ENCODE measurements at places on chromosomes 4 and X.

DNA sequence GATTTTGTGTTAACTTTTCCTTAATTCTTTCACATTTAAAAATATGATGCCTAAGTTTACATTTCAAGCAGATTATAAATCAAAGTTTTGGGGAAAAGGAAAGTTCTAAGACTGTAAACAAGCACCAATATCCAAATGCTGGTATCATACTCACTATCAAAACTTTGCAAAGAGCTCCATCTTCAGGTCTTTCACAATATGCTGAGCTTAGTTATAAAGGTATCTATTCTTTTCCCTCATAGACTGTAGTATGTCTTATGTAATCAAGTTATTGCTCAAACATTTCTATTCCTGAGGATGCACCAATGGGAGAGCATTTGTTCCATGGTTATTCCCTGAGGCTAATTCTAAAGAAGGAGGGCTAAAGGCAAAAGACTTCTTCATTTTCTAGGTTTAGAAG, 207.9 kb upstream of the FAM241A start:
- DNase-seq = no peak

DNA sequence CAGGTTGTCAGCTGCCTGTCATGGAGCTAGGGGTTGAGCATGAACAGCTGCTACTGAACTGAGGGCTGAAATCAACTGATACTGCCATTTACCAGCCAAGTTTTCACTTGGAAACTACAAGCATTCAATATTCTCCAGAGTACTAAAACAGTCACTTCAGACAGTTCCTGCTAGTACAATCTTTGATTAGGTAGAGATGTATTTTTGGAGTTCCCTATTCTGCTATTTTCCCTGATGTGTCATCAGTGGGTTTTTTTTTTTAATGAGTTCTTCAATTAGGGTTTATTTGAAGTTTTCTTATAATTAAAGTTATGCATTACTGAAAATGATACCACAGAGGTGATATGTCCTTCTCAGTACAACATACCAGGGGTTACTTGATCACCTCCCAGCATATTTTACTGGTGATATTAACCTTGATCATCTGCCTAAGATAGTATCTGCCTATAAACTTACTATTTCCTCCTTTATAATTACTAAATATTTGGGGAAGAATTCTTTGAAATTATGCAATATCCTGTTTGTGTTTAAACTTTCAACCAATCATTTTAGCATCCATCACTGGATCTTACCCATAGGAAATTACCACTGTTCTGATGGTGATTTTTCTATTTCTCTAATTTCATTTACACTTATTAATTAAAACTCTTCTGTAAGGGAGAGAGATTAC, 13.6 kb downstream of the PDCL2 start:
- DNase-seq = no peak

DNA sequence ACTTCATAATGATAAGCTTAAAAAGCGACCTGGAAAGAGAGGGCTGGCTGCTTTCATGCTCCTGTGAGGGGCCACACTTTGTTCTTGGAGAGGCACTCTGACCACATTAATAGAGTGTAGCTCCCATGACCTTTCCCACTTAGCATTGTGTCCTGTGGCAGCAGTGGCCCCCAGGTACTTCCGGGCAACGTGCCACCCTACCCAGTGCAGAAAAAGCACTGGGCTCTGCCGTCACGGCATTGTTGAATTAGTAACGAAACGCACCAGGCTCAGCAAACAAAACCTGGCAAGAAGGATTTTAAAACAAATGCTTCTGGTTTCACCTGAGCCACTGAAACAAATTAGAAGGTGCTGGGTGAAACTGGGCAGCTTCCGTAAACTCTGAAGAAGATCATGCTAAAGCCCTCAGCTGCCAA, 5.4 kb upstream of the SORBS2 start:
- no peak for DNase-seq

DNA sequence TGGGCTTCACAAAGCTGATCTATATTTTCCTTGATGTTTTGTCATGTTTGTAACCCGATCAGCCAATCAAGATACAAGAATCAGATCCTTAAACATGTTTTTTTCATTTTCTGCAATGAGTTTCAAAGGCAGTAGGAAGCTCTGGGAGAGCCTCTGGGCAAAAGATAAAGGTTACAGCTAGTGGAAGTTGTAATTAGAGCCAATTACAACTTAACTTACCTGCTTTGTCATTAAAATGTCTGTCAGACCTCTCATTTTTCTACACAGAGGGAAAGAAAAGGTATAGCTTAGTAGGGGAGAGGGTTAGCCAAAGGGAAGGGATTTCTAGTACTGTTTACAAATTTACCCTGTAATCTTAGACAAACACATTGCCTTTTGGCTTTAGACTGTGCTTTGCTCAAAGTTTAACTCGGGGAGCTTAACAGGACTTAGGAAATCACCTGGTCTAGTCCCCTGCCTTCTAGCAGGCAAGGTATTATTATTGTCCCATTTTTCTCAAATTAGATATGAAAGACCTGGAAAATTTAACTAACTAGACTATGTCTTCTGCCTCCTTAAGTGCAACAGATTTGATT, 55.8 kb downstream of the FGF16 start:
- DNase-seq = no peak

- no peak for DNase-seq
Measured at GRCh38 chr4:185892165-185892564, 80.2 kb upstream of the SORBS2 start.

DNA sequence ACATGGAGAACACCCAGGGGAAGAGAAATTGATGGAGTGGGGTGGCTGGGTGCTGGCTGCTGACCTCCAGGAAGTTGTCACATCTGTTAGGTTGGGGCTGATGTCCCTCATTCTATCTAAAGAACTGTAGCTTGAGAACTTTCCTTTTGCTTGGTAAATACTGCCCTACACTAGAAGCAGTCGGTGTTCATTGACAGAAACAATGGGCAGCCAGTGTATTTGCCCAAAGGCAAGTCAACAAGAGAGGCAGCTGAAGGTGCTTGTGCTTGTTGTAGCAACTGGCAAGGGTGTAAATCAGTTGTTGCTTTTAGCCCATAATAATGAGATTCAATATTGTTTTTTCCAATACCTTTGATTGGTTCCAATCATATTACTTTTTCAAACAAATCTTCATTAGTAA, 956 bp downstream of the TMEM154 start:
- no peak for DNase-seq

DNA sequence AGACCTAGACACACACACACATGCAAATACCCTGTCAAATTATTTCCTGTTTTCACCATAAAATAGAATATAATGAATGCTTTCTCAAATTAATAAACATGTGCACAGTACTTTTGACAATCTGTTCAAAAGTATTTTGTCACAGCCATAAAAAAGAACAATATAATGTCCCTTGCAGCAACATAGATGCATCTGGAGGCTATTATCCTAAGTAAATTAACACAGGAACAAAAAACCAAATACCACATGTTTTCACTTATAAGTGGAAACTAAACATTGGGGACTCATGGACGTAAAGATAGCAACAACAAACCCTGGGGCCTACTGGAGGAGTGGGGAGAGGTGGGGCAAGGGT, 15.5 kb downstream of the RAB40A start:
- DNase-seq = no peak

DNA sequence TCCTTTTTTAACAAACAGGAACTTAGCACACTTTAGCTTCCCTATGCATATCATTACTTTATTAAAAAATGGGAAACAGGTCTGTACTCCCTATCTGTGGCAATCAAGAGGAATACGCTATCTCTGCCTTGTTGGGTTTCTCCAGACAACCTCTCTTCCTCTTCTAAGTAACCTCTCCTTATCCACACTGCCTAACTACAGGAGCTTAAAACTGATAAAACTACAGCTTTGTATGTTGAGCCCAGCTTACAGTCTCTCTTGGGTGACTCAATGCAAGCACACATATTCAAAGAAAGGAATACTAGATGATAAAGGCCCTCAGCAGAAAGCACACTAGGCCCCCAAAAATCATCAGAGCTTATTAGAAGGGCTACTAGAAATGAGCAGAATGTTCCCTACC, 8.9 kb downstream of the NUP62CL start:
- no peak for DNase-seq

DNA sequence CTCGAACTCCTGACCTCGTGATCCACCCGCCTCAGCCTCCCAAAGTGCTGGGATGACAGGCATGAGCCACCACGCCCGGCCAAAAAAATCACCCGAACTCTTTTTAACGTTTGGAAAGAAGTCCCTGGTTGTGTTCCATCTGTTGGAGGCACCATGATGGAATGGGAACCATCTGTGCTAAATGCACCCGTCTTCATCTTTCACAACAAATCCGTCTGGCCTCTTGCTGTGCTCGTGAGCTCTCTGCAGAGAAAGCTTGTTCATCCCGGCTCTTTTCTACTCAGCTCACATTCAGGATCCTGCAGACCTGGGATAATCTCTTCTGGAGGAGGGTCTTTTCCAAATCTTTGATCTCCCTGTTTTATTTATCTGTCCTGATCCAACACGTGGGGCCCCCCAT, 188.8 kb downstream of the CRLF2 start:
- no peak for DNase-seq

DNA sequence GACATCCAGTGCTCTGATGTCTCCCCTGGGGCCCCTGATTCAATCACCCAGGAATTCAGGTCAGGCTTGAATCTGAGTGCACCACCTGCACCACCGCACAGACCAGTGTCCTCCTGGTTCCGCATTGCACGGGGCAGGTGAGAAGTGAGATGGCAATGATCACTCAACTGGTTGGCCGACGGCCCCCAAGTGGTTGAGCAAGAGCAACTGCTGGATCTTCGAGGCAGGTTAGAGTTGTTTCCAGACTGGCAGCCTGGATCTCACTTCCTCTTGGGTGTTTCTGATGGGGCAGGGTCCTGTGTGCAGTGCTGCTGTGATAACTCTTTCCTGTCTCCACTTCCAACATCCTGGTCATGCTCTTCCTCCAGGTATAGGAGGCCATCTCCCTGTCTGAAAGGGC, 50.4 kb downstream of the C4orf50 start:
- peak; percentile 40 for DNase-seq

DNA sequence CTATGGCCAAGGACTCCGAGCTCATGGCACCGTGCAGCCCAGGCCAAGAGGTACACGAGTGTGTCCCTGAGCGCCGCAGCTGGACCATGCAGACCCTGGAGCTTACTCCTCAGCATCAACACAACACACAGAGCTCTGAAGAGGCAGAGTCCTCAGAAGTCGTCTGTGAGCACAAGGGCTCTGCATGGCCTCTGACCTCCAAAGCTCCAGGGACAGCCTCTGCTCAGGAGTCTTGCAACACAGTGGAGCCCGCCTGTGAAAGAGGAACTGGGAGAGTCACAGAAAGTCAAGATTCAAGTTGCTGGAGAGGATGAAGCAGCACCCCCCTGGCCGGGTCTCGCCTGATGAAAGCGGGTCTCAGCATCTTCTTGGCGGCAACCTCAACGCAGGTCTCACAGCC, 2.9 kb downstream of the LRPAP1 start:
- peak; percentile 87 for DNase-seq

DNA sequence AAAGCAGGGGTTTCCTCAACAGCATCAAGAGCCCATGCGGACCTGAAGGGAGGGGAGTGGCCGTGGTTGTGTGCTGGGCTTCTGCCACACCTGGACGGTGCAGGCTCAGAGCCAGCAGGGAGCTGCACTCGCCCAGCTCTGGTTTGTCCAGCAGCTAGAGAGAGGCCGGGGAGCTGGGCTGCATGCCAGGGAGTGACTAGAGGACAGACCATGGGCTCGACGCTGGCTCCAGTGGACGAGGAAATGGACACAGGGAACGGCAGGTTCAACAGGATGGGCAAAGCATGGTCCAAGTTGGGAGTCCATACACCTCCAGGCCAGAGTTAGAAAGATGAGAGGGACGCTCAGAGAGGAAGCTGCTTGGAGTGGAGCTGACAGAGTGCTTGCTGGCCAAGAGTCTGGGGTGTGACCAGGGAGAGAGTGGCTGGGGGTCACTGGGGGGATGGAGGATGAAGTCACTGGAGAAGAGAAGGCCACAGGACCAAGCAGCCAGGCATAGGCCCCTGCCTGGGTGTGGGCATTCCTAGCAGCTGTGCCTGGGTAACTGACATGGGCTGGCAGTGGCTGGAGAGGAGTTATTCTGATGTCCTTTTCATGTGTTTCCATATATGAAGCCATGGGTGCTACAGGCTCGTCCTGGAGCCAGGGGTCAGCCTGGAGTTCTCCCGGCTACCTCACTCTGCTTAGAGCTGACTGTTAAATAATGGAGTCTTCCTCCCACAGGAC, 42.8 kb downstream of the HTT-AS start:
- DNase-seq = peak; percentile 46

DNA sequence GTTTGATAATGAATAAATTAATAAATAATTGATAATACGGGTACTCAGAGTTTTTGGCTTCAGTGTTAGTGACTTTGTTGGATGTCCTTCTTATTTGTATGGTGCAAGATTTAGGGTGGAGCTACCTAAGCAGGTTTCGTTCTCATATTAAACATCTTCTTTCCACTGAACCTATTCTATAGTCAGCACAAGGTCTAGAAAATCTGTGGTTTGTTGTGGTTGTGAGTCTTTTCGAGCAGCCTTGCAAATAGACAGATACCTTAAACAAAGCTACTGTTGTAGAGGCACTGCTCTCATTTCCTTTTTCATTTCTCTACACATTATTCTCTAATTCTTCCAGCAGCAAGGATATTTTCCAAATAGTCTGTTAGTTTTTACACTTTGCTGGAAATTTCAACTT, 38.1 kb upstream of the SPANXD start:
- no peak for DNase-seq

DNA sequence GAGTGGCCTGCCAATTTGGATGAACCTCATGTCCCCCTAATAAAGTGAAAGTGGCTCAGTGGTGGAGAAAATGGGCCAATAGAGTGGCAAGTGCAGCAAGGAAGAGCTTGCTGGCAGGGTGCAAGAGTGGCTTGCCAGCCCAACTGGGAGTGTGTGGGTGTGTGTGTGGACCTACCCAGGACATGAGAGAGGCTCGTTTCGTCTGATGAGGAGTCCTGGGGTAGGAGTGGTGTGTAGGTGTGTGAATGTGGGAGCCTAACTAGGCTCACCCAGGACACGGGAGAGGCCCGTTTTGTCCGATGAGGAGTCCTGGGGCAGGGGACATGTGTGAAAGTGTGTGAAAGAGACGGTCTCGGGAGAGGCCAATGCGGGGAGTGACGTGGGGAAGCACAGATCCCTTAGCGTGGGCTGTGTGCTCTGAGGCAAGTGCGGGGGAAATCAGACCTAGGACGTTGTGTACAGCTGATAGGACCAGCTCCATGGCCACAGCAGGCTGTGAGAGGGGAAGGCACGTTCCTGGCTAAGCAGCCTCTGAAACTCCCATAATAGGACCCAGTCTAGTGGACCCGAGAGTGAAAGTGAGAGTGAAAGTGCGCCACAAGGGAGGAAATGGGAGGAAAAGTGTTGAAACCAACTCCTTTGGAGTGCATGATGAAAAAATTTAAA, 5.3 kb downstream of the GAGE10 start:
- DNase-seq = no peak

GRCh38 chrX:87961471-87961870, 443.9 kb downstream of the KLHL4 start:
- no peak for DNase-seq
